ENCODE measurements at places on chromosomes 2 and 18.

GRCh38 chr2:197122821-197123220 is 187.8 kb downstream of the ANKRD44 start:
- no peak for DNase-seq

GRCh38 chr2:240623531-240624010 is 1.7 kb upstream of the GPR35 start:
- no peak for DNase-seq

DNA sequence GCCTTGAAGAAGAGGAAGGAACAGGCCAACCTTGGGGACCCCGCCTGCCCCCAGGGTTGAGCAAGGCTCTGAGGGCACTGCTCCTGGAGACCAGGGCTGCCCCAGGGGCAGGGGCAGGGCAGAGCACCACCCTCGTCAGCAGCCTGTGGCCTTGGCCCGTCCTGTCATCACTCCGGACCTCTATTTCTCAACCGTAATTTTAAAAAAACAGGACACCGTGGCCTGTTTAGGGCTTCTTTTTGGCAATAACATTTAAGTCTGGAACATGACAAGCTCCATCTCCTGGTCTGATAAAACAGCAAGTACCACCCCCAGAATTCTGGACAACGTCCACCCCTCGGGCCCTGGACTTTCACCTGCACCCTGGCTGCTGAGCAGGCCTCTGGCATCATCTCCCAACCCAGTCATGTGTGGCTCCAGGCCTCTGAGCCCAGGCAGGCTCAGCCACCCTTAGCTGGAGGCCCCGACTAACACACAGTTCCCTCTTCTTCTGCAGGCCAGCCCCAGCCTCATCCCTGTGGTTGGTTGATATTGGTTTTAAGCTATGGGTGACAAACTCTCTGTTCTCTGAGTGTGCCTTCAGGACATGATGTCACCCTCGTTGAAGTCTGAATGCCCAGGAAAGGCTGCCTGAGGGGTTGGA is 22.6 kb upstream of the ID2 start:
- no peak for DNase-seq

DNA sequence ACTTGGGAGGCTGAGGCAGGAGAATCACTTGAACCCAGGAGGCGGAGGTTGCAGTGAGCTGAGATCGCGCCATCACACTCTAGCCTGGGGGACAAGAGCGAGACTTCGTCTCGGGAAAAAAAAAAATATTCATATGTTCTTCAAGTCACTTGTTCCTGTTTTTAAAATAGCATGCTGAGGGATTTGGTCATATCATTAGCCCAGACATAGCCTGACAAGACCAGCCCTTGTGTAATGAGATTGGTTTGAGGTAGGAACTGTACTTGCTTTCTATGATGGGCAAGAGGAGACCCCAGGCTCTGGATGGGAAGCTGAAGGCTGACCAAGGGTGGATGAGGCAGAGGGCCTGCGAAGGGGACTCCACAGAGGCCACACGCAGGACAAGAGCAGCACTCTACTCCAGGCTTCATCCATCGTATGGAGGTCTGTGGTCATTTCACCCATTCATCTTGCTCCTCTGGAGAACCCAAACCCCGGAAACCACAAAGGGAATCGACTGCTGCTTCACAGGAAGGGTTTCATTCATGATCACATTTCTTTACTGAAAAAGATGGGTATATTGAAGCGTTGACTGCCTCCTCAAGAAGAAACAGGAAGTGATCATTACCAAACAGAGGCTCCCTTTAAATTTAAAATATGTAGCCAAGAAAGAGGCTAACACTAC is 87.1 kb upstream of the ZNF397 start:
- DNase-seq: no peak

DNA sequence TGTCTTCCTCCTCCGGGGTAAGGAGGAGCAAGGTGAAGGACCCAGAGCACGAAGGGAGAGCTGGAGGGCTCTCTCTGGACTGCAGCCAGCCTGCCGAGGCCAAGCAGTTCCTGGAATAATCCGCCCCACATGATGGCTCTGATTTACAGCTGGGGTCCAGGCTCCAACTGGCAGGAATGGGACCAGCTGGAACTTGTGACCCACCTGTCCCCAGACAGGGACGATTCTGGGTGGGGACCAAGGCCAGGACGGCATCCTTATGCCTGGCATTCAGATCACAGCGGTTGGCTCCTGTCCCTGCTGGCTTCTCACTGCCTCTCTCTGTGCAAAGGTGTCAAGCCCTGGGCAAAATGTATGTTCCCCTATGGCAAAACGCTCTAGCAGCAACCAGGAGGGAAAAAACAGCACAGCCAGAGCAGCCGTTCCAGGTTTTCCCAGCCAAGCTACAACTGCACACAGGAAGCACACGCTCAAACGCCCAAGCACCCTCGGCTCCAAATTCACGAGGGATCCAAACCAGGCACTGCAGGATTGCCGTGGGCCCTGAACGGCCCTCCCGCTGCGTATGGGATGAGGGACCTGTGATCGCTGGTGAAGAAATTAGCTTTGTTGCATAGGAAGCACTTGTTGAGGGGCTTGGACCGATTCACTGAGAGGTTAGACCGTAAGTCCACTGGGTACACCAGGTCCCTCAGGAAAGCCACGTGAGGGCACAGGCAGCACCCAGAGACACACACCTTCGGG is 35.8 kb downstream of the FAM178B start:
- no peak for DNase-seq

DNA sequence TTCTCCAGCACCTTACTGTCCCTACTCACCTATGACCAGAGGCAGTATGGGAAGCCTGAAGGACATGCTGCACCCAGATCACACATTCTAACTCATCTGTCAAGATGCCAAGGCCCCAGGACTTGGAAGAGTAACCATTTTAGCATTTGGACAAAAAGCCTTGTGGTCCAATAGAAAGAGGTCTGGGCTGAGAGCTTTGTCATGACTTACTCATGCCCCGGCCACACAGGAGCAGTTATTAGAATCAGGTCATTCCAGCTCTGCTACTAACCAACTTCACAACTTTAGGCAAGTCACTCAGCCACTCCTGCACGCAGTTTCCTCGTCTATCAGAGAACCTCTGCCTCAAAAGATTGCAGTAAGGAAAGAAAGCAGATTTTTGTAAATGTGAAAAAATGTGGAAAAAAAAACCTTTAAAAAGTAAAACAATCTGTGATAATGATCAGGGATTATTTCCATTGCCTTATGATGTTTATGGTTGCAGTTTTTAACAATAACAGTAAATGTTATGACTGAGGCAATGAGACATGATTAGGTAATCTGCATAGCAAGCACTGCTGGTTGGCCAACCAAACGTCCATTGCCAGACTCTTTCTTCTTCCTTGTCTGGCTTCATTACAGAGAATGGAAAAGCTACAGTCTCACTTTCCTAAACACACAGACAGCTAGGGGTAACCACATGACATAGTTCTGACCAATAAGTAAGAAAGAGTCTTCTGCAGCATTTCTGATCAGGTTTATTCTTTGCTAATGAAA is 255.4 kb upstream of the CHAC2 start:
- no peak for DNase-seq

GRCh38 chr2:145530653-145531052 is 1010.7 kb upstream of the ZEB2 start:
- DNase-seq: no peak

DNA sequence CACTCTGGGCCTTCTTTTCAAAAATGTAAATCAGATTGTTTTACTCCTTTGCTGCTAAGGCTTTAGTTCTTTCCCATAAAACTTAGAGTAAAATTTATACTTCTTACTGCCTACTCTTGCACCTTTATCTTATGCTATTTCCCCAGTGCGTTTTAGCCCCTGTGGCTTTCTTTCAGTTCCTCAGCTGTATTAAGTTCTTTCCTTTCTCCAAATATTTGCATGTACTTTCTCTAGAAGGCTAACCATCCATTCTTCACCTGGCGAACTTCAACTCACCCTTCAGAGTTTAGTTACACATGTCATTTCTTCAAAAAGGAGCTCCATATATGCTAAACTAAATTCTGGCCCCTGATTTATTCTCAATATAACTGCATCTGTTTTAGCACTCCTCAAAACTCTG is 160.7 kb downstream of the FSHR start:
- DNase-seq: no peak

Measured in stimulated activated CD8-positive, alpha-beta memory T cell treated with anti-CD3 and anti-CD28 coated beads, Interleukin-7, amount 100 ng/mL, for 4 hours (primary cell).